ENCODE measurements at places on chromosomes 16 and 17.

DNA sequence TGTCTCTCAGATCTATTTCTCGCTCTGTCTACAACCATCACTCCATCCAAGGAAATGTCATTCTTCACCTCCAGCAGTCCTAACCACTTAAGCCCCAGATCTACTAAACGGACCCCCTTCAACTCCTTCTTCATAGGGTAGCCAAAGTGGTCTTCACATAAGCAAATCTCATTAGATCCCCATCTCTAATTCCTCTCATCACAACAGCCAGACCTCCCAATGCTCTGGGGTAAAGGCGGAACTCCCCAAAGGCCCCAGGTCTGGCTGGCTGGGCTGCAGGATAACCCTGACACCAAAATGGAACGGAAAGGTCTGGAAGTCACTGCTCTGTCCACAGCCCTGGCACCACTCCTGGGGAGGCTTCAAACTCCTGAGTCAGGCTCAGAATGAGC, 11.1 kb downstream of the ST3GAL2 start:
- no peak for DNase-seq

GRCh38 chr16:11801481-11802021, 4.5 kb upstream of the ZC3H7A start:
- DNase-seq: no peak

DNA sequence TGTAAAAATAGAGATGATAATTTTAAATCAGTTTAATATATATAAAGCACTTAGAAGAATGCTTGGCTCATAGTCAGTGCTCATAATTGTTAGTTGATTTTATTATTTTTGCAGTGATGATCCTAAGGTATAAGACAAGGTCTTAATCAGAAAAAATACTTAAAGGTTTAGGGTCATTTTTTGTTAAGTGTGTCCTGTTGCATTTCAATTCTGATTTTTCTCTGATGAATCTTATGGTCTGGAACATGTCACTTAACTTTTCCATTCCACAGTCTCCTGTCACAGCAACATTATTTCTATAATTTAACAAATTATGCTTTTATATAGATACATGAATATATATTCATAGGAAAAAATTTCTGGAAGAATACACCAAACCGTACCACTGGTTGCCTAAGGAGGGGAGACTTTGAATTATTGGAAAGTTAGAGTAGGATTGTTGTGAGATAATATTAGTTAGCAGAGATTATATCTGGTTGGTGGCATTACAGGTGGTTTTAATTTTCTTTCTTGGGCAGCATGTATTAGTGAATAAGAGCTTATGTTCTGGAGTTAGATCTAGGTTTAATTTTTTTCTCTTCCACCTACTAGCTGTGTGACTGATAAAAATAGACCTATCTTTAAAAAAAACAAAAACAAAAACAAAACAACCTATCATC, 188.7 kb downstream of the TANC2 start:
- no peak for DNase-seq

GRCh38 chr17:78802008-78802407, 19.9 kb upstream of the CYTH1 start:
- no peak for DNase-seq

GRCh38 chr17:67520916-67521774, 144.1 kb downstream of the PITPNC1 start:
- DNase-seq: no peak

- no peak for DNase-seq
These were observed 19.2 kb upstream of the MRPS23 start for GRCh38 chr17:57868910-57869616.

DNA sequence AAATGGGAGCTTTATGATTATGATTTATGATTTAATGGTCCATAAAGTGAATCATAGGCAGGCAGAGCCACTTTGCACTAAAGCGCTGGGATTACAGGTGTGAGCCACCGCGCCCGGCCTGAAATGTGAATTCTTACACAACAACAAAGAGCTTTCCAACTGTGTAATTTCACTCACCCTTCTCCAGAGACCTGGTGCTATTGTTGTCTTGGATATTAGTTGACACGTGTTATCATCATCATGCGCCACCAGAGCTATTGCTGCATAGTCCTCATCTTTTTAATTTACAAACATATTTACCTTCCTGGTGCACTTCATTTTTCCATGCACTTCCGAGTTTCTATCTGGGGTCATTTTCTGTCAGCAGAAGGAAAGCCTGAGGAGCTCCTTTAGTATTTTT, 4.8 kb upstream of the UTS2R start:
- no peak for DNase-seq

DNA sequence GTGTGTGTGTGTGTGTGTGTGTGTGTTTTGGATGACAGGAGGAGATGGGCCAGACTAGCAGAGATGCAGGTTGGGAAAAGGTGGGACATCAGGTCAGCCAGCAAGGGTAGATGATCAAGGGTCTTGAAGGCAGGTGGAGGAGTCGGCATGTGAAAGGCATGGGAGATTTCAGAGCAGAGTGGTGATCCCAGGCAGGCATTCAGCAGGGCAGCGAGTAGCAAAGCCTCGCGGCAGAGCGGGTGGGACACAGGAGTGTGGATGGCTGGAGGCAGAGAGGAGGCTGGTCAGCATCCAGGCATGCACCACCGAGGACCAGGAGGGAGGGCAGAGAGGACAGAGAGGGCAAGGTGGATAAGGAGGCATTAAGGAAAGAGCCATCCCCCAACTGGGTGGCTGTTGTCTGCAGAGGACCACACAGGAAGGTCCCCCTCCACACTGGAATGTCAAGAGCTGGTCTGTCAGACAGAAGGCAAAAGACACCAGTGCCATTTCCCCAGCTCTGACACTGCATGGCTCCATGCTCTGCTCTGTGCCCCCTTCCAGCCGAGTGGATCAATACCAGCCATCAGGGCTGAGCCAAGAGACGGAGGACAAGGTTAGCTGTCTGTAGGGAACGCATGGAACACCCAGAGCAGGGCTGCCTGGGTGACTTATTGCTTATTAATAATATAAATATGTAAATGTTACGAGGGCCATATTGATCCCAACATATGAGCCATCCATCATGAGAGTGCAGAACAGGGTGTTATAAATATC, 74.8 kb upstream of the RPL38 start:
- peak; percentile 47 for DNase-seq

- no peak for DNase-seq
These were observed 91.2 kb downstream of the TMEM132E start for GRCh38 chr17:34670618-34671017.

- DNase-seq: peak; percentile 28
These were observed 198.9 kb downstream of the ABCC12 start for GRCh38 chr16:47956916-47957315.

GRCh38 chr17:31521632-31522283, 130.3 kb downstream of the RAB11FIP4 start:
- DNase-seq: no peak

DNA sequence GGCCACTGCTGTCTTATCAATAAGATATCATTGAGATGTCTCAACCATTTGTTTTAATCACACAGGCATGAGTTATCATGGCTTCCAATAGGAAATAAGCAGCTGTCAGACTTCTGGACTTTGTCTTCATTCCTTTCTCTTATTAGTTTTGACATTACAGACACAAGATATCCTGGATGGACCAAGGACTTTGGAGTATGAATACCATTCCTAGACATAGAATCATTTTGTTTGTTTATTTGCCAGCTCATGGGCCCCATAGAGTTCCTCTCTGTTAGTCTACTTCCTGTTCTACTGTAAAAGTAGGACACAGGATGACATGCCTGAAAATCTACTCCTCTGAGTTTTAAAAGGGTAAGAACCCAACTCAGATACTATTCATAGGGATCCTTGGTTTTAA, 77.7 kb upstream of the KCNJ16 start:
- DNase-seq: no peak

DNA sequence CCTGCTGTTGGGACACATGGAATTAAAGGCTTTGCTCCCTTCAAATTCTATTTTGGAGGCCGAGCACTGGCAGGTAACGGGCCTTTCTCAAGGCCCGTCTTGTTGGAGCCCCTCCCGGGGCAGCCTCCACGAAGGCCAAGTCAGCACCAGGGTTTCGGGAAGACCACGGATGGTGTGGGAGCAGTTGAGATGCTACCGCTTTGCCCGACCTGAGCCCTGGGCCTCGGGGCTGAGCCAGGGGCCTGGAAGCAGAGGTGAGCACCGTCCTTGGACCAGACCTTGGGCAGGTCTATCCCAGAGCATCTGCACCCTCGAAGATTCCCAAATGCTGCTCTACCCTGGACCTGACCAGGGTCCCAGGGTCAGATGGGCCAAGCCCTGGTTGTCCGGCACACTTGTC, 23.0 kb downstream of the C17orf100 start:
- no peak for DNase-seq

GRCh38 chr17:44176671-44177501, 6.4 kb downstream of the ASB16 start:
- no peak for DNase-seq

- DNase-seq: no peak
These were observed 27.2 kb upstream of the MEAK7 start for GRCh38 chr16:84531671-84532111.

DNA sequence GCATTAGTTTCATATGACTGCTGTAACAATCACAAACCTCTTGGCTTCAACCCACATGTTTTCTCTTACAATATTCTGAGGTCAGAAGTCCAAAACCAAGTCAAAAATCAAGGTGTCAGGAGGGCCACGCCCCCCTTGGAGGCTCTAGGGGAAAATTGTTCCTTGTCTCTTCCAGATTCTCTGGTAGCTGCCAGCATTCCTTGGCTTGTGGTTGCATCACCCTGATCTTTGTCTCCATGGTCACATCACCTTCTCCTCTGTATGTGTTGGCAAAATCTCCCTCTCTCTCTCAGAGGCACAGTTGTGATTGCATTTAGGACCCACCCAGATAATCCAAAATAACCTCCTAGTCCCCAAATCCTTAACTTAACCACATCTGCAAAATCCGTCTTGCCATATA, 105.8 kb downstream of the GAS7 start:
- no peak for DNase-seq

DNA sequence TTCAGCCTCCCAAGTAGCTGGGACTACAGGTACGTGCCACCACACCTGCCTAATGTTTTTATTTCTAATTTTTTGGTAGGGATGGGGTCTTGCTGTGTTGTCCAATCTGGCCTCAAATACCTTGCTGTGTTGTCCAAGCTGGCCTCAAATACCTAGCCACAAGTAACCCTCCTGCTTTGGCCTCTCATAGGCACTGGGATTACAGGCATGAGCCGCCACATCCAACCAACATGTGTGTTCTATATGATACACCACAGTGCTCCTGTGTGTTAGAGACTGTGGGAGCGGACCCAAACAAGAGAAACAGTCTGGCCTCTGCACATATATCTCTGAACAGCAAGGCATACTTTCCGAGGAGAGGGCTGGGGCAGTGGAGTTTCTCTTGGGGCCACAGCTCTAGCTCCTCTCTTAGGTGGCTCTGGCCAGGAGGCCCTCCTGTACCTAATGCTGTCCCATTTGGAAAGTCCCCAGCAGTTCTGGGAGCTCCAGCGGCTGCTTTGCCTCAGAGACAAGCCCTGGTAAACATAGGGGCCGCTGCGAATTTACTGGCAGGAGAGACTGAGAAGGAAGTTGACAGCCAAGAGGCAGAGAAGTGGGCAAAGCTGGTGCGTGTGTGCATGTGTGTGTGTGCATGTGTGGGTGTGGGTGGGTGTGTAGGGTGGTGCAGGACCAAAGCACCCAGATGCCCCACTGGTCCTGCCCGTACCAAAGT, 95.0 kb downstream of the RAB11FIP4 start:
- DNase-seq: no peak

DNA sequence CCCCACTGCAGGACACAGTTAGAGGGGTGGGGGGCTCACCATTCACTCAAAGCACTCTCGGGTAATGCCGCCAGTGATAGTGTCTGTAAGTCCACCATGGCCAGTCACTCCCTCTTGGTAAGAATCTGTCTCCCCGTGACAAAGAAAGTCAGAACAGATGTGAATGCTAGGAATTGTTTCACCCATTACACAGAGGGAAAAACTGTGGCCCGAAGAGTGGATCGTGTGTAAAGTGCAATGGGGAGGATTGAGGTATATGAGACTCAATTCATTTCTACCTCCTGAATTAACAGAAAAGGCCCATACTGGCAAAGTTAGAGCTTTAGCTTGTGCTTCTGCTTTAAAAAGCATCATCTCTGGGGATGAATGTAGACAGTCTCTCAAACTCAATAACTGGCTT, 17.5 kb upstream of the SLC6A2 start:
- no peak for DNase-seq

DNA sequence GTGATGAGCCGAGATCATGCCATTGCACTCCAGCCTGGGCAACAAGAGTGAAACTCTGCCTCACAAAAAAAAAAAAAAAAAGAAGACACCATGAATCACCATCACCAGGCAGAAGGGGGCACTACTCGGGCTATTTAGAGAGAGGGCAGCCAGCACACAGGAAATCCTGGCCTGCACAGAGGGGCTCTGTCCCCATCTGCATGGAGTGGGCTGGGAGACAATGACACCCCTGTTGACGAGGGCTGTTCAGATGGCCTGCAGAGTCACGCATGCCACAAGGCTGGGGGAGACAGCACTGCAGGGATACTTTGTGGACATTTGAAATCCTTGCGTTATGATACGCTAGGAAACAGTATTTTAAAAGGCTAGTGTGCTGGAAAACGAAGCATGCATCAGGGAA, 48.3 kb downstream of the CUEDC1 start:
- peak; percentile 45 for DNase-seq

GRCh38 chr17:2214929-2215615, 88.5 kb downstream of the SMG6 start:
- peak; percentile 36 for DNase-seq

DNA sequence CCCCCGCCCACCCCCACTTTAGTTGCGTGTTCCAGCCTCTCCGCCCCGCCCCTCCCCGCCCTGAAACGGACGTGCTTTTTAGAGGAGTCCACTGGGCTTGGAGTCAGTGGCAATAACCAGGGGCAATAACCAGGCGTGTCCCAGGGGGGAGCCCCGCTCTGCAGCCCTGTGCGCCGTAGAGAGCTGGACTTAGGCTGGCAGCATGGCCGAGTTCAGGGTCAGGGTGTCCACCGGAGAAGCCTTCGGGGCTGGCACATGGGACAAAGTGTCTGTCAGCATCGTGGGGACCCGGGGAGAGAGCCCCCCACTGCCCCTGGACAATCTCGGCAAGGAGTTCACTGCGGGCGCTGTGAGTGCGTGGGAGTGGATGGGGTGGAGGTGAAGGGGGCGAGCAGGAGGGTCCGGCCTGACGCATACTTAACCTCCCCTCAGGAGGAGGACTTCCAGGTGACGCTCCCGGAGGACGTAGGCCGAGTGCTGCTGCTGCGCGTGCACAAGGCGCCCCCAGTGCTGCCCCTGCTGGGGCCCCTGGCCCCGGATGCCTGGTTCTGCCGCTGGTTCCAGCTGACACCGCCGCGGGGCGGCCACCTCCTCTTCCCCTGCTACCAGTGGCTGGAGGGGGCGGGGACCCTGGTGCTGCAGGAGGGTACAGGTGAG, at the start of gene ALOX15B:
Gene ALOX15B, plus strand, starts transcription at position 106 of the 657 bp plus-strand sequence. Its CDS starts 97 bp downstream, at position 203.
- no peak for DNase-seq

GRCh38 chr17:40615068-40615840, 32.4 kb downstream of the SMARCE1 start:
- DNase-seq: peak; percentile 59

GRCh38 chr17:68533887-68534694, 21.9 kb downstream of the PRKAR1A start:
- DNase-seq: no peak

GRCh38 chr16:85706449-85707034, 17.8 kb upstream of the GINS2 start:
- no peak for DNase-seq

- no peak for DNase-seq
These were observed 111.6 kb downstream of the GOSR1 start for GRCh38 chr17:30588798-30589247.

GRCh38 chr17:50422738-50423137, 3.3 kb upstream of the ACSF2 start:
- no peak for DNase-seq

Data from retina (tissue), 1 donor.